ENCODE measurements at places on chromosomes 12 and 14. TPM values are rescaled to one million over a fixed set of nuclear protein-coding genes. Genes with fewer than 3 reads are reported as not detected.

DNA sequence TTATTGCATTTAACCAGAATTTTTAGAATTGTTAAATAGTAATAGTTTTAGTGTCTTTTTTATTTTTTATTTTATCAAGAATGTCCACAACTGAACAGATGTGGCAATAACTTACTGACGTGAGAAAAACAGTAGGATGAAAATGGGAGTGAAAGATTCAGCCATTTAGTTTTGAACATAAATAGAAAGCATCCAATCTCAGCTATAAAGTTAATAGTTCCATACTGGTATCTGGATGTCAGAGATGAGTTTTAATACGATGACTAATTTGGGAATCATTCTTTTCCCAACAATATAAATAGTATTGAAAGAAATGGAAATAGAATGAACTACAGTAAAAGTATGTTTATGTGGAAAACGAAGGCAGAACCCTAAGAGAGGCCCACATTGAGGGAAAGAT is 159.4 kb downstream of the EPS8 start:
- H3K27ac ChIP-seq = peak overlapping the region; percentile 75
- no peaks in the 10 kb centered on the region for H3K36me3 ChIP-seq
- H3K4me3 ChIP-seq = no peak overlapping the region
- H3K4me1 ChIP-seq = peaks cover 20% of the 10 kb centered on the region
- DNase-seq = no peak

DNA sequence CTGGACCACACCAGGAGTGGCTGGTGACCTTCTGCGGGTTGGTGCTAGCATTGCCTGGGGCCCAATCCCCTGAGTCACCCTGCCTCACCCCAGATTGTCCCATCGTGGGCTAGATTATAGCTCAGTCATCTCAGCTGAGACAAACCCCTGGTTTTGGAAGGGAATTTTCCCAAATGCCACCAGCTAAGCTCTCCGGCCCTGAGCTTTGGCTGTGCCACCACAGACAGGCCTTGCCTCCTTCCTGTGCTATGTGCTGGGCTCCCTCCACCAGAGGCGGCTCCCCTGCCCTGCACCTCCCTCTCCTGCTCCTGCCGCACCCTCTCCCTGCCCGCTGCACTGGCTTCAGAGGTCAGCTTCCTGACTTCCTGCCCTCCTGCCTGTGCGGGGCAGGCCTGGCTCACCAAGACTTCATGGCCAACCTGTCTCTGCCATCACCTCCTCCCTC is 196.3 kb downstream of the TSPAN9 start:
- H3K27ac ChIP-seq = no peak overlapping the region
- peak; percentile 46 for DNase-seq
- no peaks in the 10 kb centered on the region for H3K27me3 ChIP-seq

GRCh38 chr12:80937391-80938238 is at the start of gene LIN7A:
Gene LIN7A (minus strand): TSS chr12:80937934. CDS start chr12:80937722, 212 bp downstream.
- H3K27ac ChIP-seq = peak within 1 kb of the TSS; percentile 92
- H3K4me1 ChIP-seq = peaks cover 3% of the 10 kb centered on the region
- peak; percentile 38 for DNase-seq

GRCh38 chr14:69376439-69376838 is 21.7 kb downstream of the ERH start:
- H3K4me3 ChIP-seq = no peak overlapping the region
- H3K27me3 ChIP-seq = no peaks in the 10 kb centered on the region
- H3K4me1 ChIP-seq = no peaks in the 10 kb centered on the region
- DNase-seq = no peak

GRCh38 chr12:48811437-48812090 is 6.7 kb upstream of the CACNB3 start:
- no peaks in the 10 kb centered on the region for H3K27me3 ChIP-seq
- no peak for DNase-seq

GRCh38 chr12:75337905-75338304 is 3.4 kb downstream of the GLIPR1L1 start:
- no peak overlapping the region for H3K27ac ChIP-seq
- no peaks in the 10 kb centered on the region for H3K4me1 ChIP-seq
- no peak overlapping the region for H3K4me3 ChIP-seq
- no peak for DNase-seq
- no peaks in the 10 kb centered on the region for H3K27me3 ChIP-seq

- no peaks in the 10 kb centered on the region for H3K27me3 ChIP-seq
- H3K36me3 ChIP-seq = no peaks in the 10 kb centered on the region
- H3K4me3 ChIP-seq = no peak overlapping the region
- no peak overlapping the region for H3K27ac ChIP-seq
Measured at GRCh38 chr12:120337730-120338129, 10.2 kb upstream of the PLA2G1B start.

GRCh38 chr14:100587086-100587762 is at the start of gene BEGAIN:
Gene BEGAIN (minus strand): TSS chr14:100587417. CDS start chr14:100587290, 127 bp downstream.
- H3K27me3 ChIP-seq = no peaks in the 10 kb centered on the region
- H3K36me3 ChIP-seq = no peaks in the 10 kb centered on the region

DNA sequence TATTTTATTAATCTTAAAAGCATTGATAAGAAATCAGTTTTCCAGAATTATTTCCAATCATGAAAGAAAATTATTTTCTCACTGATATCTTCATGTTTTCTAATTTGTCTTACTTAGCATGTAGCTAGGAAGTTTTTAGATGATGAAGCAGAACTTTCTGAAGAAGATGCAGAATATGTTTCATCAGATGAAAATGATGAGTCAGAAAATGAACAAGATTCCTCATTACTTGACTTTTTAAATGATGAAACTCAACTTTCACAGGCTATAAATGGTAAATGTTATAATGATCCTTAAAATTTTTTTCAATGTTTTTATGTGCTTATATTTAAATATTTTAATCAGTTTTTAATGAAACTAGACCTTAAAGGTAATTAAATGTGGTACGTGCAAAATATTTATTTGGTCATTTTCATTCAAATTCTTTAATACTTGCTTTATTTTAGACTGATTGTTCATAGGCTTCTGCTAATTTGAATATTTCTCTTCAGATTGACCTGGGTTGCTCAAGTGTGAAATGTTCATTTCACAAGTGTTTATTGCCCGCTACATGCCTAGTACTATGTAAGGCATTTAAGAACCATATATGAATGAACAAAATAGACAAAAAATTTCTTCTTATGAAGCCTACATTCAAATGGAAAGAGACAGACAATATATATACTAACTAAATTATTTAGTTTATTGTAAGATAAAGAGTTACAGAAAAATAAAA is 49.5 kb downstream of the FANCM start:
- no peaks in the 10 kb centered on the region for H3K4me1 ChIP-seq
- DNase-seq = no peak
- H3K27ac ChIP-seq = no peak overlapping the region

DNA sequence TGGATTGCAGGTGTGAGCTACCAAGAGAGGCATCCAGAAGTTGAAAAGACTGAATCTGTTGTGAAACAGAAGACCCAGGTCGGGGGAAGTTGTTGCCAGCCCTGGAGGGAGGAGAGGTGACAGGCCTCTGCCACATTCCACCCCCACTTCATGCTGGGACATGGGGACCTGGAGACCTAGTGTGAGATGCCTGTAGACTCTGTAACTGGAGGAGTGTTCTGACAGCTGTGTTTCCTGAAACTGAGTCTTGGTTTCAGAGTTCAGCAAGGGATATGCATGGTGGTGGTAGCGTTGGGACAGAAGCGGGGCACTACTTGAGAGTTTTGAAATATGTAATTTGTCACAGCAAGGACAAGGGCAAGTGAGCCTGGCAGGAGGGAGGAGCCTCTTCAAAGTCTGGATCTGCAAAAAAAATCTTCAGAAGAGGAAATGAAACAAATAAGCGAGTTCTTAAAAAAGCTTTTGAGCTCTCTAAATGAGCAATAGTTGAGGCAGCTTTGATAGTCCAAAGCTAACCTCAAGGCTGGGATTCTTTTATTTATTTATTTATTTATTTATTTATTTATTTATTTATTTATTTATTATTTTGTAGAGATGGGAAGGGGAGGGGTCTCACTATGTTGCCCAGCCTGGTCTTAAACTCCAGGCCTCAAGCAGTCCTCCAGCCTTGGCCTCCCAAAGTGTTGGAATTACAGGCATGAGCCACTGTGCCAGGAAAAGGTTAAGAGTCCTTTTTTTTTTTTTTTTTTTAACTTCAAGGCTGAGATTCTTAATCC is 58.9 kb upstream of the EEA1 start:
- peak overlapping the region; percentile 70 for H3K27ac ChIP-seq
- peaks cover 7% of the 10 kb centered on the region for H3K4me1 ChIP-seq
- DNase-seq = peak; percentile 54
- H3K36me3 ChIP-seq = no peaks in the 10 kb centered on the region

DNA sequence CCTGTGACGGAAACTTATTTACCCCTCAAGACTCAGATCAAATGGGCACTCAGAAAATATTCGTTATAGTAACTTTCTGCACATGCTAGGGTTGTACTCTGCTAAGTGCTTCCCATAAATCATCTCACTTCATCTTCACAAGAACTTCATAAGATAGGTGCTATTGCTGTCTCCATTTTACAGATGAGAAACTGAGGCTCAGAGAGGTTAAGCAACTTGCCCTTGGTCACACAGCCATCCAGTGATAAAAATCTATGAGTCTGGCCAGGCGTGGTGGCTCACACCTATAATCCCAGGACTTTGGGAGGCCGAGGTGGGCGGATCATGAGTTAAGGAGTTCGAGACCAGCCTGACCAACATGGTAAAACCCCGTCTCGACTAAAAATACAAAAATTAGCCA is 33.2 kb upstream of the LHX5 start:
- H3K4me3 ChIP-seq = no peak overlapping the region
- no peaks in the 10 kb centered on the region for H3K36me3 ChIP-seq
- no peak for DNase-seq
- no peaks in the 10 kb centered on the region for H3K4me1 ChIP-seq

- peaks cover 6% of the 10 kb centered on the region for H3K4me1 ChIP-seq
- H3K27ac ChIP-seq = no peak overlapping the region
- no peaks in the 10 kb centered on the region for H3K27me3 ChIP-seq
- no peaks in the 10 kb centered on the region for H3K36me3 ChIP-seq
- no peak for DNase-seq
Measured at GRCh38 chr12:96383991-96384390, 16.2 kb downstream of the CDK17 start.

- H3K4me1 ChIP-seq = no peaks in the 10 kb centered on the region
- no peak for DNase-seq
Measured at GRCh38 chr12:3446653-3447270, 44.2 kb upstream of the PRMT8 start.

DNA sequence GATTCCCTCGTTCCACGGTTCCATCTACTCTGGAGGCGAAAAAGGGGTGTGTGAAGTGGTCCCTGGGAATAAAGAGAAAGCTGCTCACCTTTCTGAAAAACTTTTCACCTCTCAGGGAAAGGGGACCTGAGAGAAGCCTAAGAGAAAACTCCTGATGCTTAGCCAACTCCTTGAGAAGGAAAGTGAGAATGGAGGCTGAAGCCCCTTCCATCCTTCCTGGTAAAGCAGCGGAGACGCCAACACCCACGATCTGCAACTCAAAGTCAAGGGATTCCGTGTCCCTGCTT is 110.0 kb downstream of the ARF6 start:
- H3K4me1 ChIP-seq = peaks cover 60% of the 10 kb centered on the region
- no peaks in the 10 kb centered on the region for H3K27me3 ChIP-seq
- H3K36me3 ChIP-seq = no peaks in the 10 kb centered on the region
- DNase-seq = no peak

- peak; percentile 60 for DNase-seq
- peak overlapping the region; percentile 92 for H3K27ac ChIP-seq
- H3K4me1 ChIP-seq = peaks cover 49% of the 10 kb centered on the region
- H3K4me3 ChIP-seq = peak overlapping the region; percentile 92
- no peaks in the 10 kb centered on the region for H3K27me3 ChIP-seq
Measured at GRCh38 chr14:95514131-95515079, 2.0 kb downstream of the SYNE3 start.

DNA sequence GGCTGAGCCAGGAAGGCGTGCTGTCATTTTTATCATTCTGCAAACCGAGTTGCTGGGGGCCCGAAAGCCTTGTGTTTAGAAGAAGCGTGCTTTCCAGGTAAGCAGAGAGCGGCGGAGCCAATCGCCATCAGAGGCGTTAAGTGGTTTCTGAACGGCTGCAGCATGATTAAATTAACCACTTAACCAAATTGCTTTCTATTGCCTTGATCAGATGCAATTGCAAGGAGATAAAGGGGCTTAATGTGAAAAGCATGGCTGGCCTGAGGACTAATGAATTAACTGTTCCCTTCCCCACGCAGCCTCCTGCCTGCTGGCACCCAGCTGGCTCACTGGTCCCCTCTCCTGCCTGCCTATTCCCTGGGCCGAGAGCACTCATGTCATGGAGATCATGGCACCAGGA is 36.6 kb upstream of the CHGA start:
- no peaks in the 10 kb centered on the region for H3K4me1 ChIP-seq
- no peak overlapping the region for H3K27ac ChIP-seq
- H3K27me3 ChIP-seq = no peaks in the 10 kb centered on the region

GRCh38 chr12:96187956-96188355 is 6.2 kb upstream of the ELK3 start:
- H3K27me3 ChIP-seq = no peaks in the 10 kb centered on the region
- H3K27ac ChIP-seq = no peak overlapping the region
- no peaks in the 10 kb centered on the region for H3K36me3 ChIP-seq
- no peak overlapping the region for H3K4me3 ChIP-seq
- no peaks in the 10 kb centered on the region for H3K4me1 ChIP-seq

- no peak overlapping the region for H3K27ac ChIP-seq
- no peak overlapping the region for H3K4me3 ChIP-seq
Measured at GRCh38 chr12:3275171-3276041, 198.2 kb downstream of the TSPAN9 start.

TAS2R30 gene
- 7.6 TPM for total RNA-seq

RD3L gene
- not detected for total RNA-seq

PLEKHD1 gene
- total RNA-seq = 1.7 TPM

SLC6A13 gene
- total RNA-seq = 2.0 TPM

PLEKHH1 gene
- 4.0 TPM for total RNA-seq

DTX1 gene
- 4.8 TPM for total RNA-seq

AGAP2 gene
- total RNA-seq = 7.3 TPM
